CMK (cell line): ENCODE measurements at places on chromosomes 1 and 21.

DNA sequence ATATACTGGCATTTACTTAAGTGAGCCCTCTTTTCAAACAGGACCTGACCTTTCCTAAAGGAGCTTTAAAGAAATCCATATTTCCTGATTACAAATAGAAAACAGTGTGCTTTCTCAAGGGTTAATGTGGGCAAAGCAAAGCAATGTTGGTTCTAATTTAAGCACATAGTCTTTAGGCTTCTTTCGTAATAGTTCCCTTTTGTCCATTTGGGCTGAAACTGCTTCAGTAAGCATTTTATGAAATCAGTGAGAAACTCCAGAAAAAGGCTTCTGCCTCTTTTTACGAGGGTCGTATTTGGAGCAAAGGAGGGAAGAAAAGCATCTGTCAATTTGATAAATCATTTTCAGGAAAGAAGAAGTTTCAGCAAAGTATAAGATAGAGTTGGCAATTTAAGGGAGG lies 331.2 kb downstream of the KIF26B start:
- no peak for DNase-seq

GRCh38 chr1:184352776-184353175 lies 34.1 kb upstream of the C1orf21 start:
- no peak for DNase-seq

- no peak for DNase-seq
These were observed 2.1 kb upstream of the CIART start for GRCh38 chr1:150280138-150280707.

GRCh38 chr21:23740463-23740862 lies 1866.8 kb downstream of the MRPL39 start:
- DNase-seq = no peak

DNA sequence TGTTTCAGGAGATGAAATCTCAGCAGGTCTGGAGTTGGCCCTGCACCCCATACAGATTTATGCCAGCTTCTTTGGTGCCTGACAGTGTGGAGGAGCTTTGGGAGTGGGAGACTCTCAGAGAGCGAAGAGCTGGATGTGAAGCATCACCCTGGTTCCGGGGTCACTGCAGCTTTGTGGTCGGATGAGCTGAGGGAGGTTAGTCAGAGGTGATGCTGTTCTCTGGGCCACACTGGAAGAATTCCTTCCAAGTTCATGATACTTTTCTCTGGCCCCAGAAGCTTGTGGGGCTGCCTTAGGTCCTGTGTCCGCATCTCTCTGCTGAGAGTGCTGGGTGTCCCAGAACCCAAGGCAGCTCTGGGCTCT lies 467.8 kb downstream of the CAMTA1 start:
- no peak for DNase-seq

DNA sequence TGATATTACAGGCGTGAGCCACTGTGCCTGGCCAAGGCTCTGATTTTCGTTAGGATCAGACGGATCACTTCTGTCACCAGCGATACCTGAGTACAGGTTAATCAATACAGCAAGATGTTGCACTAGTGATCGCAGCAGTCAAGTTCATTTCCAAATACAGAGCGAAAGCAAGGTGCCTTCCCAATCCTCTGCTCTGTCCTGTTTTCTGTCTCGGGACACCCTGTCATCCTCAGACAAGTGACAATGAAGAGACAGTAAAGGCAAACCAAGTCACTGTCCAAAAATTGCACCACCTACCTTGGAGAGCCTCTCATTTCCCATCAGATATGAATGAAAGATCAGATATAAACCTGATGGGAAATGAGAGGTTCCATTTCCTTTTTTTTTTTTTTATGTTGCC lies 5.6 kb upstream of the CLDN14 start:
- DNase-seq = no peak

DNA sequence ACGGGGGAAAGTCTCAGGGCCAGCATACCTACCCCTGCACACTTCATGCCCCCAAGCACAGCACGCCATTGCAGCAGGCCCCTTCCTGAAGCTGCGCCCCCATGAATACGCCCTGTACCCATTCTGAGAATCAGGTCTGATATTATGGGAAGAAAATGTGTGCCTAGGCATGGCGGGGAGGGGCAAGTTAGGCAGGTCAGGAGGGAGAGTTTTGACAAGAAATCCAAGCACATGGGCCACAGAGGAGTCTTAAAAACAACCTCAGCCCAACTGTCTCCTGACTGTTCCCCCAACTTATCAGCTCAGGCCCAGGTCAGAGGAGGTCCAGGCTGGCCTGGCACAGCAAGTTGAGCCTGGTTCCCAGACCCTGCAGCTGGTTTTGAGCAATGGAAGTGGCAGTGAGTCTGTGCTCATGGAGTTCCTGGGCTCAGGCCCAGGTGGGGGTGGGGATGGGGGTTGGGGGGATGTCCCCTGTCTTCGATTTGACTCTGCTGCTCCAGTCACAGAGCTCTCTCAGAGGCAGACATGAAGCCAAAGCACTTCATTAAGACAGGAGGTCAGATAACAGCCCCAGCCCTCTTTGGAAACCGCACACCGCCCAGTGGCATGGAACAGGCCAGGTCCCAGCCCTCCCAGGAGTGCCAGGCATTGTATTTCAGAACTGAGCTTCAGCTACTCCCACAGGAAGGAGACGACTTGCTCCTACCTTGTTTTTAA lies 20.6 kb upstream of the BCAR3 start:
- DNase-seq = no peak

DNA sequence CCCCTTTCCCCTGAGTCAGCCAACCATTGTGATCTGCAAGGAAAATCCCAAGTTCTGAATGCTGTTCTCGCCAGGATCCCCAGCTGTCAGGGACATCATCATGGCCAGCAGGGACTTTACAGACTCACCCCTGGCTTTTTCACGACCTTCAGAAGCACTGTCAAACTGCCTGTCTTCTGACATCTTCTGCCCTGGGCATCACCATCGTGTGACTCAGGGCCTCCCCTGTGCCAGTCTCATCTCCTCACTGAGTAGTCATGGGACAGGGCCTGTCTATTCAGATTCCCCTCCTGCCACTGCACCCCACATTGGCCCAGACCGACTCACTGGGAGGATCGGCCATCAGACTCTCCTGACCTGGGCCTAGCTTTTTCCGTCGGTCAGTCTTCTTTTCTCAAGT lies 72.5 kb upstream of the VAMP3 start:
- no peak for DNase-seq
